T-helper 1 cell (primary cell): ENCODE measurements at places on chromosomes 1 and 21.

GRCh38 chr1:224730540-224730939, 114.4 kb downstream of the CNIH3 start:
- no peak for DNase-seq

DNA sequence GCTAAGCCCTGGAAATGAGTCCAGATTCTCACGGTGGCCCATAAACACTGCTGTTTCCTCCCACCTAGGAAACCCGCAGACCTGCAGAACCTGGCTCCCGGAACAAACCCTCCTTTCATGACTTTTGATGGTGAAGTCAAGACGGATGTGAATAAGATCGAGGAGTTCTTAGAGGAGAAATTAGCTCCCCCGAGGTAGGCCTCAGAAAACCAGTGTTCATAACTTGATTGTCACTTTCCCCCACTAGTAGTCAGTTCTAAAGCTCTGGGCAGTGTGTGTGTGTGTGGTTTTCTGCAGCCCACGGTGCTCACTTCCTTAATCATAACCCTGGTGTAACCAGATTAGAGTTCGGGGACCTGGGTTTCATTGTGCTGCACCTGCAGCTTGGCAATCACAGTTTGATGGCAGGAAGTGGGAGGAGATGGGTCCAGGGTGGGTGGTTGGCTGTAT, 39.1 kb downstream of the CLIC6 start:
- no peak for DNase-seq

DNA sequence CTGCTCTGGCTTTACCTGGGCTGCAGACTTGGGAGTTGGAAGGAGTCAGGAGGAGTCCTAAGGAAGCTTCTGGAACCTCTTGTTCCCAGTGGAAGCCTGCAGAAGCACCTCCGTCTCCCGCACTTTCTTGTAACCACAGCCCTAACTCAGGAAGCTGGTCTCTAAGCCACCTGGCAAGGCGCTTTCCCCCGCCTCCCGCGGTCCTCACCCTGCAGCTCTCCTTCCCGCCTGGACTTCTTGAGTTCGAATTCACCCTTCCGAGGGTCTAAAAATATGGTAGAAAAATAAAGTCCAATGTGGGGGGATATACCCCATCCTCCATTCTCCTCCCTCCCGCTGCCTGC, 15.1 kb downstream of the PAX7 start:
- no peak for DNase-seq

DNA sequence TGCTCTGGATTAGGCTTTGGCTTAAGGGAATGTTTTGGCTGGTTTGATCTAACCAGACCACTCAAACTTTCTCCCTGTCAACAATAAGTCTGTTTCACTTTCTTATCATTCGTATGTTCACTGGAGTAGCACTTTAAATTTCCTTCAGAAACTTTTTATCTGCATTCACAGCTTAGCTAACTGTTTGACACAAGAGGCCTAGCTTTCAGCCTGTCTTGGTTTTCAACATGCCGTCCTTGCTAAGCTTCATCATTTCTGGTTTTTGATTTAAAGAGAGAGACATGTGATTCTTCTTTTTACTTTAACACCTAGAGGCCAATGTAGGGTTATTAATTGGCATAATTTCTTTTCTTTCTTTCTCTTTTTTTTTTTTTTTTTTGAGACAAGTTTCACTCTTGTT, 14.9 kb upstream of the CYB5R1 start:
- DNase-seq = no peak

GRCh38 chr1:213782941-213783672, 204.7 kb upstream of the PROX1 start:
- DNase-seq = no peak

- no peak for DNase-seq
These were observed 39.8 kb upstream of the WNT4 start for GRCh38 chr1:22182715-22183114.

DNA sequence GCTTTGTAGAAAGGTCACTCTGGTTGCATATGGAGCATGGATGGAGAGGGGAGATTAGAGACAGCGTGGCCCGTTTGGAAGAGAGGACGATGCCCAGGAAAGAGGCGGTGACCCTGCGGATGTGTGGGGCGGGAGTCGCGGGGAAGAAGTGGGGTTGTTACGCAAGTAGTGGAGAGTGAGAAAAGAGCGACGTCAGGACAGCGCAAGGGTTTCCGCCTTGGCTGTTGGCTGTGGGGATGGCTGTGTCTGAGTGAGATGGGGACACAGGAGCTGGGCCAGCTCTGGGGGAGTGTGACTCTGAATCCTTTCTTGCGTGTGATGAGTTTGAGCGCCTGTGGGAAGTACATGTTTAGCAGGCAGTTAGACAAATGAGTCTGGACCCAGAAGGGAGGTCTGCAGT, 3.8 kb downstream of the B4GALT2 start:
- DNase-seq = no peak

GRCh38 chr1:246417813-246418564, 89.1 kb downstream of the SMYD3 start:
- DNase-seq = no peak

- DNase-seq = peak; percentile 17
These were observed 143.3 kb upstream of the ZNF644 start for GRCh38 chr1:91165033-91165654.

GRCh38 chr1:156464335-156464734, 36.2 kb downstream of the MEF2D start:
- no peak for DNase-seq

GRCh38 chr1:39652554-39652953, 13.1 kb upstream of the HEYL start:
- no peak for DNase-seq

GRCh38 chr21:33661146-33661545, 18.8 kb downstream of the ITSN1 start:
- DNase-seq = no peak

- no peak for DNase-seq
These were observed 630.5 kb downstream of the SMYD3 start for GRCh38 chr1:245876586-245876985.

GRCh38 chr1:8217011-8217711, 100.8 kb upstream of the SLC45A1 start:
- DNase-seq = no peak
